H7 (cell line): ENCODE measurements at places on chromosomes 1 and 21. TPM values are rescaled to one million over a fixed set of nuclear protein-coding genes. Genes with fewer than 3 reads are reported as not detected.

MYBPH gene
- not detected in 2 replicates for total RNA-seq

- no peak for DNase-seq
These were observed 56.7 kb upstream of the CD1D start for GRCh38 chr1:158124034-158124433.

DNA sequence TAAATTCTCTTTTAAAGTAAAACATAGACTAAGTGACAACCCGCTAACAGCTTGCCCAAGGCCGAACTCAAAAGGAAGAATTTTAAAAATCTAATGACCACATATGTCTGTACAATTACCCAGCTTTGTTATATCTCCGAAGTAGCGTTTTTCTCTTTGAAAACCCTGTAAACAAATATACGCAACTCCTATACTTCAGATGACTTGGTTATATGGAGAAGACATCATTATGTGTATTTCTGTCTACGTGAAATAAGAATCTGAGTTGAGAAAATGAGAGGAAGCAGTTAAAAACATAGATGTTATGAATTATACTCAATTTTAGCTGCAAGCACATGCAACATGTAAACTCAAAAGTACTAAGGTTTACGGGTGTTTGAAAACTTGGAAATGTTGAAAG lies 2.0 kb downstream of the PBX1 start:
- no peak for DNase-seq

DNA sequence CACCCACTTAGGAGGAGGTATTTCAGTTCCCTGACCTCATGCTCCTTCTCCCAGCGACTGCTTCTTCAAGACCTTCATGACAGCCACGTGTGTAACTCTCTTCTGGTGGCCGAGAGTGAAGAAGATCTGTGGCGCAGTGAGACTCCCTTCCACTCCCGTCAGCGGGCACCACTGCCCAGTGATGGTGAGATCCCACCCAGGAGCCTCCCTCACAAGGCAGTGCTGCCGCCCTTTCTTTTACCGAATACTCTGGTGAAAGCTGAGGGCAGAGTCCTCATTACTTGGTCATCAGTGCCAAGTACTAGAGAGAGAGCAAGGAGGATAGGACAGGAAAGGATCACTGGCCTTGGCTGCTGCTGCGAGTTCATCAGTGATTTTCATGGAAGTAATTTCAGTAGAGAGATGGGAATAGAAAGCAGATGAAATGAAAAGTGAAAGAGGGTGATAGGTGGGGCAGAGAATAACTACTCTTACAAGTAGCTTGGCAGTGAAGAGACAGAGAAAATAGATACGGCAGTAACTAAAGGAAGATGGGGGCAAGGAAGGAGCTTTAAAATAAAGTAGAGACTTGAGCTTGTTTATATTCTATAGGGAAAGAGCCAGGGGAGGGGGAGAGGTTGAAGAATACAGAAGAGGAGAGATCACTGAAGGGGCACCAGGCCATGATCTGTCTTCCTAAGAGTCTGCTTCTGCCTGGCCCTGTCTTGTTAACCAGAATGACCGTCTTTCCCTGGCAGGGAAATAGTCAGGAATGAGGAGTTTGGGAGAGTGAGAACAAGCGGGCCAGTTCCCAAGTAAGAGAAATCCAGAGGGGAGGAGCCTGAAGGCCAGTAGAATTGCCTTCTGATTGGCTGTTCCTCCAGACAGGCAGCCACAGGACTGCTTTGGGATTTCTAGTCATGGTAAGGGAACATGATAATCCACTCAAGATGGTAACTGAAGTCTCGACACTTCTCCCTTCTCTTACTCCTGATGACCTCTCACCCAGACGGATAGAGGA lies 18.3 kb downstream of the HYI start:
- peak; percentile 76 for DNase-seq
